ENCODE measurements at places on chromosomes 4 and X. TPM values are rescaled to one million over a fixed set of nuclear protein-coding genes. Genes with fewer than 3 reads are reported as not detected.

The GYPE gene
- total RNA-seq: not detected

The TGIF2LX gene
- not detected for total RNA-seq

The SERPINA7 gene
- total RNA-seq: not detected

The VCX3A gene
- total RNA-seq: not detected

The UBA1 gene
- 112 TPM for total RNA-seq

The CT55 gene
- total RNA-seq: not detected

The BEX1 gene
- not detected for total RNA-seq

The TKTL2 gene
- not detected for total RNA-seq

The CABS1 gene
- total RNA-seq: not detected

The EDA gene
- total RNA-seq: 5.8 TPM

The KDM6A gene
- 88.2 TPM for total RNA-seq

The NIPAL1 gene
- total RNA-seq: 65.2 TPM

The IGSF1 gene
- total RNA-seq: 0.71 TPM

The RTL5 gene
- total RNA-seq: 0.76 TPM

The GCNA gene
- total RNA-seq: 0.67 TPM

The CT45A3 gene
- not detected for total RNA-seq

The PCSK1N gene
- 2.9 TPM for total RNA-seq

The PPARGC1A gene
- total RNA-seq: 8.3 TPM

The TMPRSS11B gene
- total RNA-seq: not detected

The FGFR3 gene
- total RNA-seq: 501 TPM

The P2RY8 gene
- total RNA-seq: 0.61 TPM

The SPANXN4 gene
- total RNA-seq: not detected

The GPAT3 gene
- 8.5 TPM for total RNA-seq

The FRMPD3 gene
- total RNA-seq: not detected

The RENBP gene
- 11.8 TPM for total RNA-seq

The NKX3-2 gene
- not detected for total RNA-seq

The LRRC66 gene
- total RNA-seq: not detected

The MAGEA8 gene
- total RNA-seq: not detected

The NPFFR2 gene
- total RNA-seq: not detected

The PNMA6F gene
- not detected for total RNA-seq

The CA5B gene
- 7.2 TPM for total RNA-seq

All from lower leg skin (tissue), 4 donors.